ENCODE measurements at places on chromosomes 4 and X. TPM values are rescaled to one million over a fixed set of nuclear protein-coding genes. Genes with fewer than 3 reads are reported as not detected.

DNA sequence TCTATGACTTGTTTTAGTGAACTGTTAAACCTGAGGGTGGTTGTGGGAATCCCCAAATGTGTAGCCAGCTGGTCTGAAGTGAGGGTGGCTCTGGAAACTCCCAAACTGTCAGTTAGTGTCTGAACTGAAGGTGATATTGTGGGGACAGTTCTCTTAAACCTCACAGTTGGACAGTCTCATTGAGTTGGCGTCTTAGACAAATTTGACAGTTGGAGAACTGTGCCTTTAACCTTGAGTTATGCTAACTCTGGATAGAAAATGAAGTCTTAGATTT is 20.7 kb upstream of the CTSO start:
- no peak overlapping the region for H3K4me3 ChIP-seq
- DNase-seq: no peak
- no peaks in the 10 kb centered on the region for H3K36me3 ChIP-seq
- no peaks in the 10 kb centered on the region for H3K27me3 ChIP-seq

The RAI2 gene
- total RNA-seq: 13.9 TPM

- H3K27ac ChIP-seq: no peak overlapping the region
- H3K27me3 ChIP-seq: no peaks in the 10 kb centered on the region
- H3K4me1 ChIP-seq: no peaks in the 10 kb centered on the region
- peak overlapping the region; percentile 14 for H3K4me3 ChIP-seq
- no peak for DNase-seq
These were observed 13.9 kb upstream of the ETDC start for GRCh38 chrX:135295238-135295943.

GRCh38 chrX:46554942-46555341 is 9.7 kb upstream of the ZNF674 start:
- no peak overlapping the region for H3K4me3 ChIP-seq
- DNase-seq: no peak
- no peaks in the 10 kb centered on the region for H3K27me3 ChIP-seq
- no peaks in the 10 kb centered on the region for H3K36me3 ChIP-seq

The PPP2R2C gene
- 5.7 TPM for total RNA-seq

DNA sequence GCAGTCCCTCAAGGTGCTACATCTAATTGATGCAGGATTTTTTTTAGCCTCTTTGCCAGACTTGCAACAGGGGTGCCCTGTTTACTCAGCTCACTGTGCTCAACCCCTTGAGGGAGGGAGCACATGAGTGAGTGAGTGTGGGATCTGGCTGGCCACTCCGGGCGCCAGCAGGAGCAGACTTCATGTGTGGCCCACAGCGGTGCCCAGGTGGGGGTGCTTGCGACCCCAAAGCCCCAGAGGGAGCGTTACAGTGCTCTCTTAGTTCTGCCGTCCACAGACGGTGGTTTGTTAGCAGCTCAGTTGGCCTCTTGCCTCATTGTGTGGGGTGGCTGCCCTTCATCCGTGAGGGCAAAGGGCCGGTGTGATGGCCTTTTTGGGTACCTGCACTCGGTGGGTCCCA is 81.6 kb upstream of the MYOZ2 start:
- peak overlapping the region; percentile 75 for H3K27ac ChIP-seq
- H3K36me3 ChIP-seq: no peaks in the 10 kb centered on the region
- H3K27me3 ChIP-seq: no peaks in the 10 kb centered on the region

The CT47B1 gene
- total RNA-seq: not detected

The NHSL2 gene
- 9.3 TPM for total RNA-seq

Data from right atrium auricular region (tissue), 2 donors.